B cell (primary cell): ENCODE measurements at places on chromosomes 4 and X. TPM values are rescaled to one million over a fixed set of nuclear protein-coding genes. Genes with fewer than 3 reads are reported as not detected.

The ARMCX1 gene
- 0.17 TPM in 2 replicates for total RNA-seq

The GRSF1 gene
- total RNA-seq = 43.2 and 44.2 TPM in 2 replicates

The PARM1 gene
- total RNA-seq = 6.6 and 7.8 TPM in 2 replicates

The QRFPR gene
- total RNA-seq = not detected in 2 replicates

The SSX3 gene
- not detected in 2 replicates for total RNA-seq

The MANBA gene
- total RNA-seq = 119 and 132 TPM in 2 replicates

The TECRL gene
- total RNA-seq = not detected in 2 replicates

The TSR2 gene
- total RNA-seq = 38.3 and 41.4 TPM in 2 replicates

The ARHGAP10 gene
- 0.34 and 0.36 TPM in 2 replicates for total RNA-seq

The SOX3 gene
- total RNA-seq = not detected in 2 replicates

The GPM6B gene
- not detected in 2 replicates for total RNA-seq

The MAGEA10 gene
- not detected in 2 replicates for total RNA-seq

The MAD2L1 gene
- total RNA-seq = 1.5 and 5.0 TPM in 2 replicates

The FRG2 gene
- not detected in 2 replicates for total RNA-seq

The FGA gene
- total RNA-seq = not detected in 2 replicates

The OPHN1 gene
- 0.15 and 0.17 TPM in 2 replicates for total RNA-seq

The SHROOM4 gene
- total RNA-seq = not detected in 2 replicates

The AWAT2 gene
- not detected in 2 replicates for total RNA-seq

The AIFM1 gene
- 14.8 and 15.9 TPM in 2 replicates for total RNA-seq

The RPL36A gene
- total RNA-seq = 155 and 156 TPM in 2 replicates

The CXCL8 gene
- 0.32 and 1.7 TPM in 2 replicates for total RNA-seq

The ADGRL3 gene
- not detected in 2 replicates for total RNA-seq

The GCNA gene
- total RNA-seq = 5.6 and 6.2 TPM in 2 replicates

The HERC5 gene
- 10.6 and 12.0 TPM in 2 replicates for total RNA-seq

The UCHL1 gene
- total RNA-seq = 0.47 and 0.53 TPM in 2 replicates

The UNC5C gene
- total RNA-seq = not detected in 2 replicates
